ENCODE measurements at places on chromosomes 6 and 20.

GRCh38 chr20:58433029-58433647, 44.1 kb downstream of the VAPB start:
- no peak for DNase-seq

GRCh38 chr6:53172468-53172803, 23.8 kb upstream of the GCM1 start:
- DNase-seq: no peak

GRCh38 chr20:31406115-31406514, at the start of gene DEFB121:
TSS of gene DEFB121 (minus strand) at chr20:31406215. CDS start at chr20:31406152, 63 bp downstream.
- DNase-seq: no peak

DNA sequence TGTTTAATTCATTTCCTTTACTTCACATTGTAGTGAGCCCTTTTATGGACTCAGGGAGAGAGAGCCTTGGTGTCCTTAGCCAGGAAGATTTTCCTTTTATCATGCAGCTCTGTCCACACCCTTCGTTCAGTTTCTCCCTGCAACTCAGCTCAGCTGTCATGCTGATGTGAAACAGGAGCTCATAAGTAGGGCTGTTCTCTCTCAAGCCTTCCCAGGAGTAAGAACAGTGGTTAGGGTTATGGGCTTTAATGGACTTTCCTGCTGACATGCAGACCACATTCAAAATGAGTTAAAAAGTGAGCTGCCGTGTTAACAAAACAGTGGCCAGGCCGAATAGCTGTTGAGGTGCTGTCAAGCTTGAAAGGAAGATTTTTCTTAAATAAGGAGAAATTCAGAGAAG, 104.1 kb downstream of the BCKDHB start:
- DNase-seq: no peak

GRCh38 chr20:31394900-31395299, 4.5 kb upstream of the DEFB119 start:
- DNase-seq: no peak

- DNase-seq: peak; percentile 47
Measured at GRCh38 chr20:46568570-46569129, 18.2 kb upstream of the OCSTAMP start.

DNA sequence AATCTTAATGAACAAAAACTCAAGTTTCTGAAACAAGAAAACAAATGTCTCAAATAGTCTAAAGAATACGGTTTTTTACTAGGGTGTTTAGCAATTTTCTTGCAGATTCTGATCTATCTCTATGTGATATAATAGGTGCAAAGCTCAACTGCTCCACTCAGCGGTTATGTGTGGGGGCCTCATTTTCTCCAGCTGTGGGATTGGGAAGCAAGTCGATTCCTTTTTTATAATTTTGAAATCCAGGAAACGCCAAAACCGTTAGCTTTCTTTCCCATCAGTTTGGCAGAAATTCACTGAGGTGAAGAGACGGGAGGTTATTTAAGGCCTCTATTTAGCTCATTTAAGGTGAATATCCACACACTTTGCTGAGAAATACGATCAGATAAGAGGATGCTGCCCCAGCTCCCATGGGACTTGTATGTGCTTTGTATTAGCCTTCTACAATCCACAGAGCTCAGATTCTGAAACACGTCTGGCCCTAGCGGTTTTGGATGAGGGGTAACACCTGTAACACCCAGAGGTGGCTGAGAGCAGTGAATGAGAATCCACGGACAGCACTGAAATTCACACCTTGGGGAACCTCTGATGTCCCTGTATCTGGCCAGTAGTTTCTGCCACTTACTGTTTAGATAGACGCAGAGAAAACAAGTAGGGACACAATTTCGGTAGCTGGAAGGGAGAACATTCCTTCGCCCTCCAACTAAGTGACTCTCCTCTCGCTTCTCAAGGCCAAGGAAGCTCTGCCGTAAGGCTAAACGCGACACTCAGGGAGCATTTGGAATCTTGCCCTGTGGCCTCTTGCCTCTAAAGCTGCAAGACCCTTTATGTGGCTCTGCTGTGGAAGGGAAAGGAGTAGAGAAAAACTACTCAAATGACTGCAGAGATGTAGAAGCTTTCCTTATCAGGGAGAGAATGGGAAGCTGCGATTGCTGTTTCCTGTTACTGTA, 6.5 kb upstream of the BCAS4 start:
- DNase-seq: peak; percentile 77

DNA sequence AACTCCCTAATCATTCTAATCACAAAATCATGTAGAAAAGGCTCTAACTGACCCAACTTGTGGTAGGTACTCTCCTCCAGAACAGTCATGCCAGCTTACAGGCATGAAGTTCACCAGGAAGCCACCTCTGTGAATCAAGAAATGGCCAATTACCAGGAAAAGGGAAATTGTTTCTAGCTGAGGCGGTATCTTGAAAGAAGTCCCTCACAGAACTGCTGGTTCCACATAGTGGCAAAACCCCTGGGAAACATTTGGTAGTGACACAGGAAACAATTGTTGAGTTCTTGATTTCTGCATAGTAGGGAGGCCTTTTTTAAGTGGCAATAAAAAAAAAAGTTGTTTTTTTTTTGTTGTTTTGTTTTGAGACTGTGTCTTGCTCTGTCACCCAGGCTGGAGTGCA, 3.4 kb upstream of the ZHX3 start:
- DNase-seq: no peak

GRCh38 chr6:73671911-73672685, 18.3 kb upstream of the SLC17A5 start:
- DNase-seq: no peak

DNA sequence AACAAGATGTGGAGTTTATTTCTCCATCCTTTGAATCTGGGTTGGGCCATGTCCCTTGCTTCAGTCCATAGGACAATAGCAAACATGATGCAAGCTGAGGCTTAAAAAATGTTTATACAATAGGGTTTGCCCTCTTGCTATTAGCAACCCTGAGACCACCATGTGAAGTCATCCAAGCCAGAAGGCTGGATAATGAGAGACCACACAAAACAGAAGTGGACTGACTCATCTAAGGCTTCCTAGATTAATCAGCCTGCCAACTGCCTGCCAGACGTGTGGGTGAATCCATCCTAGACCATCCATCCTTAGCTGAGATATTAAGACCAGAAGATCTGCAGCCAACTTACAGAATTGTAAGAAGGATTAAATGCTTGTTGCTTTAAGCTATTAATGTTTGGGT, 38.1 kb upstream of the ISM1 start:
- no peak for DNase-seq

DNA sequence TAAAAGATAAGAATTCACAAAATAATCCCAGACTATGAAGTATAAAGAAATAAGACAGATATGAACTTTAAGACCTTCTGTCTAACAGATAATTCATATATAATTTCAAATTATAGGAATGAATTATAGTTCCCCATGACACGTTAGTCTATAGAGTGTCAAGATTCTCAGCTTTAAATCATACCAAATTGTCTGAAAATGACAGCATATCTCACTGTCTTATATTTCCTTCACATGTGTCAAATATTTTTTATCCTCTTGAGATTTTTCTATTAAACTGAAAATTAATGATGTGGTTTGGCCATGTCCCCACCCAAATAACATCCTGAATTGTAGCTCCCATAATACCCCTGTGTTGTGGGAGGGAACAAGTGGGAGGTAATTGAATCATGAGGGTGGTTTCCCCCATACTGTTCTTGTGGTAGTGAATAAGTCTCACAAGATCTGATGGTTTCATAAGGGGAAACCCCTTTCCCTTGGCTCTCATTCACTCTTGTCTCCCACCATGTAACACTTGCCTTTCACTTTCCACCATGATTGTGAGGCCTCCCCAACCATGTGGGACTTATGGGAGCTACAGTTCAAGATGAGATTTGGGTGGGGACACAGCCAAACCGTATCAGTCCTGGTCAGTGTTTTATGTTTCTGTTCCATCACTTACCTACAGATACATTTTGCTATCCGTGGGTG, 825.3 kb upstream of the GJE1 start:
- no peak for DNase-seq

DNA sequence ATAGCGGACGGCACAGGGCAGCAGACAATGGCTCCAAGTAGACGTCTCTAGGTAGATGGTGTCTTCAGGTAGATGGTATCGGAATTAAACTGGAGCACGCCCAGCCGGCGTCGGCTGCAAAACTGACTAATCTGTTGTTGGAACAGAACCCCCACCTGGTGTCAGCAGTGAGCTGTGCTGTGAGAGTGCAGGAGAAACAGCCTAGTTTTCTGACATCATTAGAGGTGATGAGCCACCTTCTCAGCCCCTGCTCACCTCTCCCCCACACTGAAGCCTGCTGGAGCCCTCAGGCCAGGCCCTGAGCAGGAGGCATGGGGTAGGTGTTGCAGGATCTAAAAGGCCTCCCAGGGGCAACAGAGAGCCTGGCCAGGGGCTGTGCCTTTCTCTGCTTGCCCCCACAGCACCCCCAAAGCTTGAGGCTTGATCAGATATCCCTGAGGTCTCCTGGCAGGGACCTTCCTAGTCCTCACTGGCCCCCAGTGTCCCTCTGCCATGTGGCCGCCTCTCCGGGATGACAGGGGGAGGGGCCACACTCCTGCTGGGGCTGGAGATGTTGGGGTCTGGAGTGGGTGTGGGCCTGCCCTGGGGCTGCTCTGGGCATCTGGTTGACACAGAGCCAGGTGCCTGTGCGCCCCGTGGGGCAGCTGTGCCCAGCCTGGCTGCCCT, 6.9 kb upstream of the HELZ2 start:
- DNase-seq: peak; percentile 28

GRCh38 chr6:144585217-144585814, 300.2 kb downstream of the UTRN start:
- DNase-seq: peak; percentile 50

GRCh38 chr6:92648364-92649086, 770.8 kb downstream of the EPHA7 start:
- DNase-seq: no peak

DNA sequence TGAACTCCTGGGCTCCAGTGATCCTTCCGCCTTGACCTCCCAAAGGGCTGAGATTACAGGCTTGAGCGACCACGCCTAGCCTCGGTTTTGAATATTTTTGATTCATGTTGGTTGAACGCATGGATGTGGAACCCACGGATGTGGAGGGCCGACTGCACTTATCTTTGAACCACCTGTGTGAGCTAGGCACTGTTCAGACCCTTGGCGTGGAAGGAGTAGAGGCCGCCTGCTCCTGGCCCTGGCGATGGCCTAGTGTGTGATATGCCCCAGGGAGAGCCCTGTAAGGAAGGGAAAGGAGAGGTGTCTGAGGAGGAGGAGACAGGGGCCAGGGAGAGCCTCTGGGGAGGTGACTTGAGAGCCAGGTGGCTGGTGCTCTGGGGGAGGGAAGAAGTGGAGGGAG, 64.3 kb downstream of the BCAS4 start:
- no peak for DNase-seq

DNA sequence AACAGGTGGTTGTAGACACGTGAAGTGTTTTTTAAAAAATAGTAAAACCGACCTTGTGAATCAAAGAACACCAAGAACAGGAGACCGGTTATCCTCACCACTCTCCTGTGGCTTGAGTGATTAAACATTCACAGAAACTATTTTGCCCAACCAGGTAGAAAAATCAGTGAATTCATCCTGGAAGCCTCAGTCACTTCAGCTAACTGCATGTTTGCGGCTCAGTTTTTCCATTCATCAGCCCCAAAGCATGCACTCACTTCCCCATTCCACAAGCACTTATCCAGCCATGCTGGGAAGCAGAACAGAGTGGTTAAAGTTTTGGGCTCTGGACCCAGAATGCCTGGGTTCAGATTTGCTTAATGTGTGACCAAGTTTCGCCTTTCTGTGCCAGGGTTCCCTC, 2.4 kb downstream of the LRRN4 start:
- no peak for DNase-seq

- DNase-seq: no peak
Measured at GRCh38 chr20:63597651-63598478, 23.8 kb upstream of the HELZ2 start.

DNA sequence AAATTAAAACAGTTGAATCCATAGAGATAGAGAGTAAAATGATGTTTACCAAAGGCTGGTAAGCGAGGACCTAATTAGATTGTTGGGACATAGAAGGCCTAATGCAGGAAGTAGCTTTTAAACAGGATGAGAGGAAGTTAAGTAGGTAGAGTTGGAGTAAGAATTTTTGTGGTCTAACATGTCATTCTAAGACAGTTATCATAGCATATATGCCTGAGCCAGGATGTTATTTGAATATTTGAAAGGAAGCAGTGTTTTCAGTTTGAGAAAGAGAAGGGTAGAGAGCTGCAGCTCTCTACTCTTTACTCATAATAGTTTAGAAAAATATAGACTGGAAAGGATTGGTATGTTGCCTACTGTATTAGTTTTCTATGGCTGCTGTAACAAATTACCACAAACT, 121.6 kb downstream of the MEI4 start:
- DNase-seq: no peak

DNA sequence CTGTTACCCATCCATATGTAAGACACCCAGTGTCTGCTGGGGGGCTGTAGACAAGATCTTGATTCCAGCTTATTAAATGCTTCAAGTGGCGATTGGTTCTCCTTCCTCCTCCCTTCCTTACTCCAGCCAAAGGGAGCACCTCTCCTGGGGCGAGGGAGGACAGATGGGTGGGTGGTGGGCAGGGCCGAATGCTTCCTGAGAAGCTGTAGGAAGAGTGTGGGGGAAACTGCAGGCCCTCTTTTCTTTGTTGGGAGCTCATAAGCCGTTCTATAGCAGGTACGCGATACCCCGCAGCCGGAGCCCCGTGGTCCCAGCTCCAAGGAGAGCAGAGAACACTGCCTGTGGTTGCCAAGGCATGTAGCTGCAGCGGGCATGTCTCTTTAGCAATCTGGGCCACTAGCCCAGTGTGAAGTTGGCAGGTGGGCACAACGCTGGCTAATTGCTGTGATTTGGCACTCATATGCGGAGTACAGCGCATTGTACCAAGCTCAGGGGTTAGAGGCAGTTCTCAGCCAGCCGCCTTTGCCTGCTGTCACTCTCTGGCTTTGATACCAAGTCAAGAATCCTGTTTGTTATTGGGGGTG, 14.7 kb upstream of the KCNG1 start:
- DNase-seq: no peak

DNA sequence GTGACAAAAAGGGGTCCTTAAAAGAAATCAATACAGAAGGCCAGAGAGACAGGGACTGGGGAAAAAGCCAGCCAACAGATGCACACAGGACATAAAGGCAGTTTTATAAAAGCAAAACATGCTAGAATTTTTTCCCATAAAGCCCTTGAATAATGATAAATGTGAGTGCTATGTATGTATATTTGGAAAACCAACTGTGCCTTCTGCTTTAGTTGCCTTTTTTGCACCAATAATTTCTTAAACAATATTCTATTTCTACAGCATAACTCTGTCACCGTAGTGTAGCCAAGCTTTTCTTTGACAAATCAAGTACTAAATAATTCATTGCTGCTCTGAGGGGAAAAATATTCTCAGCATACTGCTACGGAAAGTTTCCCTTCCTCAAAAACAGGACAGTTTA, 730.6 kb upstream of the NRSN1 start:
- no peak for DNase-seq

GRCh38 chr6:108484016-108484415, 76.7 kb upstream of the FOXO3 start:
- no peak for DNase-seq

- DNase-seq: peak; percentile 45
Measured at GRCh38 chr20:1327241-1327653, 1.7 kb downstream of the SDCBP2 start.
